ENCODE measurements at places on chromosomes 16 and 17.

GRCh38 chr16:353404-354290 is 1.1 kb upstream of the AXIN1 start:
- no peak for DNase-seq

GRCh38 chr17:50152736-50153135 is 2.3 kb upstream of the PPP1R9B start:
- no peak for DNase-seq

GRCh38 chr17:71023249-71024030 is 854.1 kb downstream of the KCNJ2 start:
- DNase-seq: no peak

DNA sequence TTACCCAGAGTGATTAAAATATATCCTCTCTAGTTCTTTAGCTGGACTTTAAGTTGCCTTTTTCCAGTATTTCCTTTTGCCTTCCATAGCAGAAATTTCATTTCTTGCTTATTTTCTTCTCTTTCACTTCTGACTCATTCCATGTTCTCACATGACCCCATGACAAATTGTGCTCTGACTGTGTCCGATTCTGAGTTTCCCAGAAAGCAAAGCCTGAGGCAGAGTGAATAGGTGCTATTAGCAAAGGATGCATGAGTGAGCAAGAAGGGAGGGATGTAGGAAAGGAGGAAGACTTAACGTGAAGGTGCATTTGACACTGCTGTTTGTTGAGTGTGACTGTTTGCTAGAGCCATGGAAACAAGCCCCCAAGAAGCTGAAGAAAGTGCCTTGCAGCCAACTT is 82.6 kb upstream of the CNTNAP4 start:
- no peak for DNase-seq

DNA sequence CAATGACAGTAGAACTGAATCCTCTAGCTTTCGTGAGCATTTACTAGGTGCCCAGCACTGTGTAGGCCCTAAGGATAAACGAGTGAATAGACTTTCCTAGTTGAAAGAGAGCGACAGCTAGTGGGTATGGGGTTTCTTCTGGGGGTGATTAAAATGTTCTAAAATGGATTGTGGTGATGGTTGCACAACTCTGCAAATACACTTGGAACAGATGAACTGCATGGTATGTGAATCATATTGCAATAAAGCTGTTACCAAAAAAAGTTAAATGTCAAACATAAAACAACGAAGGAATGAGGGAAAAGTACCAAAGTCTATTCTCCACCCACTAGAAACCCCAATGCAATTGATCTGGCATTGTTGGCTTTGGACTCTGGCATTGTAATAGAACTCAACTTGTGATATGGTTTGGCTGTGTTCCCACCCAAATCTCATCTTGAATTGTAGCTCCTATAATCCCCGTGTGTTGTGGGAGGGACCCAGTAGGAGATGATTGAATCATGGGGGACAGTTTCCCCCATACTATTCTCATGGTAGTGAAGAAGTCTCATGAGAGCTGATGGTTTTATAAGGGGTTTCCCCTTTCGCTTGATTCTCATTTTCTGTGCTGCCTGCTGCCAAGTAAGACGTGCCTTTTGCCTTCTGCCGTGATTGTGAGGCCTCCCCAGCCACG is 70.5 kb downstream of the MARF1 start:
- no peak for DNase-seq

DNA sequence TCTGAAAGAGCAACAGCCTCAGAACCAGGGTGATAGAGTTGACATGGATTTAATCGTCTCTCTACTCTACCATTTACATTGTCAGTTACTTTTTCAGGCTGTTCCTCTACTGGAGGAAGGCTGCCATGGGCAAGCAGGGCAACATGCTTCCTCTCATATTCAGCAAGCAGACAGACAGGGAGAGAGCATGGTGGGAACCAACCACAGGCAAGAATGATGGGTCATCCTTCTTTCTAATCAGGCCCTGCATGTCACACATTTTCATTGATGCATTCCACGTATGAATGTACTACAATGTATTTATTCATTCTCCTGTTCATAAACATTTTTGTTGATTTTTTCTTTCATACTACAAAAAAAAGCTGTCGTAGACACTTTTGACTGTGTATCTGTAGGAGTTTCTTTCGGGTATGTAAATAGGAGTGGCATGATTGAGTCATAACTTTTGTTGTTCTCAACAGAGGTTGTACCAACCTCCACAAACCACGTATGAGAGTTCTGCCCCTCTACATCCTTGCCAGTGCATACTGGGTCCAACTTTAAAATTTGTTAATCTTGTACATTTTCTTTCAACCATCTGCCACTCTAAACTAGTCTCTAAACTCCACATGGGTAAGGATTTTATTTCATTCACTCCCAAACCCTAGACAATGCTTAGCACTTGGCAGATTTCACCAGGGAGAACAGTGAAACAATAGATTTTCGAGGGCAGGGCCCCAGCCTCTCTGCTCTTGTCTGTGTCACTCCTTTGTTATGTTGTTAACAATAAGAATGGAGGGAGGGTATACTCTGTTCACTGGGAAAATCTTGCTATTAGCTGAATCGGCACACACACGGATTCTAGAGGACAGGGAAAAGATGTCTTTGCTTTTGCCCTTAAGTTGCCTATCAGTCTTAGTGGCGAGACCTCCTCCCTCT is 58.7 kb downstream of the CMC2 start:
- peak; percentile 25 for DNase-seq

GRCh38 chr17:76239538-76240274 is 587 bp downstream of the RNF157 start:
- DNase-seq: peak; percentile 35

GRCh38 chr16:75942936-75943335 is 216.6 kb upstream of the CPHXL start:
- DNase-seq: no peak

- no peak for DNase-seq
These were observed 172.2 kb downstream of the ANKFN1 start for GRCh38 chr17:56325313-56326000.

GRCh38 chr17:60039847-60040442 is 38.8 kb downstream of the HEATR6 start:
- DNase-seq: no peak
